ENCODE measurements at places on chromosomes 11 and 22.

DNA sequence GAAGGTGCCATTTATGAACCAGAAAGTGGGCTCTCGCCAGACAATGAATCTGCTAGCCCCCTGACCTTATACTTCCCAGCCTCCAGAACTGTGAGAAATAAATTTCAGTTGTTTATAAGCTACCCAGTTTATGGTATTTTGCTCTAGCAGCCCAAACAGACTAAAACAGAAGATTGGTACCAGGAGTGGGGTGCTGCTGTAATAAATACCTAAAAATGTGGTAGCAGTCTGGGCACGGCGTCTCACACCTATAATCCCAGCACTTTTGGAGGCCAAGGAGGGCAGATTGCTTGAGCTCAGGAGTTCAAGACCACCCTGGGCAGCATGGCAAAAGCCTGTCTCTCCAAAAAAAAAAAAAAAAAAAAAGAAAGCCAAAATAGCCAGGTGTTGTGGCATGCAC, 21.3 kb downstream of the TECTA start:
- no peak for DNase-seq

- no peak for DNase-seq
Observed at GRCh38 chr11:122923302-122923701, 40.7 kb downstream of the JHY start.

DNA sequence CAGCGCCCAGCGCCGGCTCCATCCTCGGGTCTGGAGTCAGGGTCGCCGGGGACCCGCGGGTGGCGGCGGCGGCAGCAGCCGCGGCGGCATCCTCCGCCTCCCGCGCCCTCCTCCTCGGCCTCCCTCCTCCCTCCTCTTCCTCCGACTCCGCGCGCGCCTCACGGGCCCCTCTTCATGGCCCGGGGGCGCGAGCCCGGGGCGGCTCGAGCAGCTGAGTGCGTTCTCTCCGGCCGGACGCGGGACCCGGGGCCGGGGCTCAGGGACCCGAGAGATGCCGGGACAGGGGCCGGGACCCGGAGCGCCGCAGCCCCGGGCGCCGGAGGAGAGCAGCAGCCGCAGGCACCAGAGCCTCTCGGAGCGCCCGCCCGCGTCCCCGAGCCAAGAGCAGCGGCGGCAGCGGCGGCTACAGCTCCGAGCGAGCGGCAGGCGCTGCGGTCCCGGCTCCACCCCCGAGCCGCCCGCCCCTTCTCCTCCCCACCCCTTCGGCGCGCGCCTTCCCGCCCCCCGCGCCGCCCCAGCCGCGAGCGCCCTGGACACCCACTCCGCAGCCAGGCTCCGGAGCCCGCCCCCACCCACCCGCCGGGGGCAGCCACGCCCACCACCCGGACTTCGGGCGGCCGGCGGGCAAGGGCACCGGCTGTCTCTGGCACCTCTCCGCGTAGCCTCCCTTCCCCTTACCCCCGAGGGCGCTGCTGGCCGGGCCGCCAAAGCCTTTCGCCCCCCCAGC, at the start of gene CHST1:
TSS of gene CHST1 (minus strand) at position 417 of the 727 bp plus-strand sequence. CDS start 14,699 bp downstream, outside the sequence.
- peak; percentile 19 for DNase-seq

DNA sequence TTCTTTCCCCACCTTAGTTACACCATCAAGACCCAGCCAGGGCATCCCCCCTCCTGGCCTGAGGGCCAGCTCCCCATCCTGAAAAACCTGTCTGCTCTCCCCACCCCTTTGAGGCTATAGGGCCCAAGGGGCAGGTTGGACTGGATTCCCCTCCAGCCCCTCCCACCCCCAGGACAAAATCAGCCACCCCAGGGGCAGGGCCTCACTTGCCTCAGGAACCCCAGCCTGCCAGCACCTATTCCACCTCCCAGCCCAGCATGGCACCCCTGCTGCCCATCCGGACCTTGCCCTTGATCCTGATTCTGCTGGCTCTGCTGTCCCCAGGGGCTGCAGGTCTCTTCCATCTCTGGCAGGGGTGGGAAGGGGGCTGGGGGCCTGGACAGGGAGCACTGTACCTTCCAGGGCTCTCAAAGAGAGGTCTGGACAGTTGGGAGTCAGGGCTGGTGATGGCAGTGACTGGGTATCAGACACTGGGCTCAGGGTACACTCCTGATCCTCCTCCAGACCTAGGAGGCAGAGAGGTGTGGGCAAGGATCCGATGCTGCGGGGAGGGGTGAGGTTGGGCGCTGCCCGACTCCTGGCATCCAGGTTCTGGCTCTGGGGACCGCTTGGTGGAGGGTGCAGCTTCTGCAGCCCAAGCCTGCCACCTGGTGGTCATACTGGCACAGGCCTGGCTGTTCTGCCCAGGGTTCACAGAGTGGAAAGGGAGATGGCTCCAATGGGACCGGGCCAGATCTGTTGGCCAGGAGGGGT, at the start of gene UPK2:
TSS of gene UPK2 (plus strand) at position 205 of the 753 bp plus-strand sequence. CDS start at position 258, 53 bp downstream.
- DNase-seq = peak; percentile 34

DNA sequence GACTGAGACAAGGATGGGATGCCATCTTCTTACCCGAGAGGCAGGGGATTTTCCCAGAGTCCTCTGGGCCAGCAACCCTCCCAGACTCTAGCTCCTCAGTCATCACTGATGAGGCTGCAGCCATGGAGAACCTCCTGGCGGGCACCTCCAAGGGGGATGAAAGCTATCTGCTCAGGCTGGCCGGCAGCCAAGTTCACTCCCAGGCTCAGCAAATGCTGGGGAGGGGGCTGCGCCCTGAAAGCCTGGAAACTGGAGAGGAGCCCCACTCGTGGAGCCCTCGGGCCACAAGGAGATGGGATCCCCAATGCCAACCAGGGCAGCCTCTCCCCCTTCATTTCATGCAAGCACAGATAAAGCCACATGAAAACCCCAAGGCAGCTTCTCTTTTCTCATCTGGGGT, 75.0 kb downstream of the CACNA1I start:
- DNase-seq = no peak

DNA sequence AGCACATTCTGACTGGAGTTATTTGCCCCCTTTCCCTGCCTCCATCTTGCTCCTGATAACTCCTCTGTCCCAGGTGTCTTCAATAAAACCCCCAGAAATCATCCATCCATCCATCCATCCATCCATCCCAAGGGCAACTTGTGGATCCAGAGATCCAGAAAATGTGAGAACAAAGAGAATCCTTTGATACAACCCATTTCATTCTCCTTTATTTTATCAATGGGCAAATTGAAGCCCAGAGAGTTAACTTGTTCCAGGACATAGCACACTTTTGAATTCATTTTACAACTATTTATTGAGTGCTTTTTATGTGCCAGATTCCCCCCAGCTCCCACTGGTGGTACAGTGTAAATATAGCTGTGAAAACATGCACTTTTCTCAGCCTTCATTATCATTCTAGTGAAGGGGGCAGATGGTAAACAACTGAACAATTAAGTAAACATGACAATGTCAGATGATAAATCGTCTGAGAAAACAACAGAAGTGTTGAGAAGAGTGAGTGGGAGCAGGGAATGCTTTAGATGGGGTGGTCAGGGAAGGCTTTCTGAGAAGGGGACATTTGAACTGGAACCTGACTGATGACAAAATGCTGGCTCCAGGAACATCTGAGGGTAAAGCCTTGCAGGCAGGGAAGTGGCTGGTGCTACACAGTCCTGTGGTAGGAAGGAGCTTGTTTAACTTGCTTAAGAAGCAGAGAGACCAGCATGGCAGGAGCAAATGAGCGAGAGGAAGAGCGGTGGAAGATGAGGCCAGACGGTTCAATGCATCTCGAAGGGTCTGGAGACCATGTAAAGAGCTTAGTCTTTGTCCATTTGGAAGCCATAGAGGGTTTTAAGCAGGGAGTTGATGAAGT, 80.0 kb upstream of the TIMP3 start:
- DNase-seq = no peak

DNA sequence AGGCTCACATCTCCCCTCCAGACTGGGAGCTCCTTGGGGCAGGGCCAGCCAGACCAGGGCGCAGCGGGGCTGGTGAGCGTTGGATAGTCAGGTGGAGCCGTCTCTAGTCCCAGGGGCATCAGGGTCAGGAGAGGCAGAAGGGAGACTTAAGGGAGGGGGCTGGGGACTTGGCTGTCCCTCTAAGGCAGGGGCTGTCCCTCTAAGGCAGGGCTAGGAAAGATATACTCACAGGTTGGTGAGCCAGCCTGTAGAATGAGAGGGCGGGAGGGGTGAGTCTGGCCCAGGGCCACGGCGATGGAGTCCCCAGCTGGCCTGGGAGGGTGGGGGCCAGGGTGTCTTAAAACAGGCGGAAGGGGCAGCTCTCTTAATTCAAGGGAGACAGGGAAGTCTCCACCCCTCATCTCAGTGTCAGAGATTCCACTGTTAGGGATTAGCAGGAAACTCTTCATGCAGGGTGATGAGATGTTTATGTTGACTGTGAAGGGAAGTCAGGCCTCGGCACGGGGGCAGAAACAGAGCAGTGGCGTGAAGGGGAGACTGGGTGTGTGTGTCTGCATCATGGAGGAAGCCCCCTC, 11.3 kb downstream of the P2RY2 start:
- no peak for DNase-seq

GRCh38 chr22:17845790-17846189, 71.5 kb upstream of the BID start:
- DNase-seq = no peak

DNA sequence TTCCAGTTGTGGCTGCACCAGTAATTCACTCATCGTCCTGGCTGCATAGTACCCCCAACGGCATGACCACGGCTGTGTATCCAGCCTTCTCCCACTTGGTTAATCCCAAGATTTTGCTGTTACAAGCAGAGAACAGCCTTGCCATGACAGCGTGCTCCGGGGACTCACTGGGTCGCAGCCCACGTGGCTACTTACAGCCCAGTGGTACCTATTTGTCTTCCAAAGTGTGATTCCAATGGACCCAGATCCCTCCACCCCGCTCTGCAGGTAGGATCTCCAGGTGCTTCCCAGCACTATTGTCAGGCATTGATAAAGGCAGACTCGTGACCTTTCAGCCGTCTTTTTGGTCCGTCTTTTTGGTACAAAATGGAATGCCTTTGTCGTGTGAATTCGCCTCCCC, 119.0 kb upstream of the FGF3 start:
- DNase-seq = no peak

DNA sequence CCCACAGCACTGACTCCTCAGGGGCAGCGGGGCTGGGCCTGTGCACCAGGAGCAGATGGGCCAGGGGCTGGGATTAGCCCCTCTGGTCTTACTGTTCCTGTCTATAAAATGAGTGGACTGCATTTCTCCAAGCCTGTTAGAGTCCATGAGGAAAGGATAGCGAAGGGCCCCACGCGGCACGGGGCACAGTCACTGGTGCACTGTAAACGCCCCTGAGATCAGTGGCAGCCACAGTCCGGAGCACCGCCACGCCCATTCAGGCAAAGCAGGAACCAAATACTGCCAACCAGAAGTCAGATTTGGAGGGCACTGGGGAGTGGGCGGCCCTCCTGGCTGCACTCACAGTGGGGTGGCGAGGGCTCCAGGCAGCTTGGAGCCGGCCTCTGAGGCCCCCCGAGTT, 387.5 kb downstream of the TBC1D22A start:
- DNase-seq = no peak

DNA sequence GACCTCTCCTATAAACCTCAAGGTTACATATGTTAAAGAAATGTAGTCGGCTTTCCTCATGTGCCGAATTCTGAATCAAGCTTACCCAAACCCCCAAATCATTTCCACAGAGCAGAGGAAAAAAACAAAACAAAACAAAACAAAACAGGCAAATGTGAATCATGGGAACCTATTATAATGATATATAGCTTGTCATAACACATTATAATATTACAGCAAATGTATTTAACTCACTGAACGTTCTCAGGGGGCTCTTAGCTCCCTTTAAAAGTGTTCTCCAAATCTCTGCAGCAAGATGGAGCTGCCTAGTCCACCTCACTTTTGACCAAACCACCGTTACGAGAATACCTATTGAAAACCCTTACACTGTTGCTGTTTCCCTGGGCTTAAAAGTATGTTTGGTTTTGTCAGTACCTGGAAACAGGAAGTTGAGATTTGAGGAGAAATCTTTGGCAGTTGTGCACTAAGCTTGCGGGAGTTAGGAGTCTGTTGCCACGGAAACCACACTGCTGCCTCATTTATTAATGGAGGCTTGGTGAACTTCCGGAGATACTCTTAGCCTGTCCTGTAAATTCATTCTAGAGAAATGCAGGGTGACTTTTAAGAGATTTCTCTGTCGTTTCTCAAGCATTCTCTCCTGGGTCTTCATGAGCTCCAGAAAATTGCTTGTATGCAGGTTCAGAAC, 167.0 kb upstream of the RASSF10 start:
- no peak for DNase-seq

- no peak for DNase-seq
Observed at GRCh38 chr11:134289789-134290188, 13.6 kb downstream of the GLB1L3 start.

DNA sequence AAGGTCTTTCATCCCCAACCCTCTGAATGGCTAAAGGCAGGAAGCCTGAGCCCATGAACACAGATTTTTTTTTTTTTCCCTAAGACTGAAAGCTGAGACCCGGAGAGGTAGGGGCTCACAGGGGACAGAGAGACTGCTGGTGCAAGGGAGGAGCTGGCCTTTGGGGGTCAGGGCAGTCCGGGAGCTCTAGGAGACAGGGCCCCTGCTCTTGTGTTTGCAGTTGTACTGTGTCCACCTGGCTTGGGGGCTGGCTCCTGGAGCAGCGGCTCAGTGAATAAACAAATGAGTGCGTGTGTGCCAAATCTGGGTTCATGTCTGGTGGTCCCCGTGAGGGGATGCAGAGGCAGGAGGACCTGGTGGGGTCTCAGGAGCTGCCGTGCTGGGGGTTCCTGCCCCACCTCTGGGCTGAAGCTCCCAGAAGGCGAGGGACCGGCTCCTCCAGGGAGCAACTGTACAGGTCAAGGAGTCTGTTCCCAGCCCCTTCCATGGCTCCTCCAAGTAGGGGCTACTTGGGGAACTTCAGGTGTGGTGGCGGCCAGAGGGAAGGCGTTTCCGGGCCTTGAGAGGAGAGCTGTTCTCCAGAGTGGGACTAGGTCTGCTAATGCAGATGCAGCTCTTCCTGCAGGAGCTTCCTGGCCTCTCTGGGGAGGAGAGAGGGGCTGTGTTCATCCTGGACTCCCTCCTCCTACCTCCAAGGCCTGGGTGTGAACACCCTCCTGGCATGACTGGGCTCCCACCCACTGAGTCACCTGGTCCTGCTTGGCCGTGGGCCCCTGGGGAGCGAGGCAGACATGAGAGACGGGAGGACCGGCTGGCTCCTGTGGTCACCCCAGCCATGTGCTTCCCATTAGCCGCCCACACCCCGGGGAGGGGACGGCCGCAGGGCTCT, 57.6 kb downstream of the FBXO7 start:
- DNase-seq = no peak

DNA sequence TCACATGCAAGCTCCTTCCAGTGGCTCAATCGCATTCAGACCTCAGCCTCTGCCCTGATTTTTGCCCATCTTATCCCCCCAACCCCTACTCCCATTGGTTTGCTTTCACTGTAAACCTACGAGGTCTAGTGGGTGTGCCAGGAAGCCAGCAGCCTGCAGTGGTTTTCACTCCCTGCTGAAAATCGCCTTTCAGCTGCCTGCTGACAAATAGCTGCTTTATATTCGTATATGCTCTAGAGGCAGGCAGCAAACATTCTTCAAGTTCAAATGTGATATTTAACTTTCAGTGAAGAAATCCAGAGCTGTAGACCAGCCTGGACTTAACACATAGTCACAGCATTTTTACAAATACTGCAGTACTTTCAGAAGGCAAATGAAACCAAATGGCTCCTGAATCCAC, 92.8 kb upstream of the APOA1 start:
- DNase-seq = no peak

GRCh38 chr22:46580940-46581537, 39.1 kb upstream of the GRAMD4 start:
- DNase-seq = no peak

Measured in NCI-H1930 (cell line).